ENCODE measurements at places on chromosomes 4 and X.

- DNase-seq = no peak
Measured at GRCh38 chr4:110306303-110306702, 107.9 kb upstream of the ELOVL6 start.

GRCh38 chr4:53962516-53963225, 101.7 kb downstream of the CHIC2 start:
- no peak for DNase-seq

- DNase-seq = no peak
Measured at GRCh38 chr4:10492464-10492863, 35.2 kb upstream of the ZNF518B start.

DNA sequence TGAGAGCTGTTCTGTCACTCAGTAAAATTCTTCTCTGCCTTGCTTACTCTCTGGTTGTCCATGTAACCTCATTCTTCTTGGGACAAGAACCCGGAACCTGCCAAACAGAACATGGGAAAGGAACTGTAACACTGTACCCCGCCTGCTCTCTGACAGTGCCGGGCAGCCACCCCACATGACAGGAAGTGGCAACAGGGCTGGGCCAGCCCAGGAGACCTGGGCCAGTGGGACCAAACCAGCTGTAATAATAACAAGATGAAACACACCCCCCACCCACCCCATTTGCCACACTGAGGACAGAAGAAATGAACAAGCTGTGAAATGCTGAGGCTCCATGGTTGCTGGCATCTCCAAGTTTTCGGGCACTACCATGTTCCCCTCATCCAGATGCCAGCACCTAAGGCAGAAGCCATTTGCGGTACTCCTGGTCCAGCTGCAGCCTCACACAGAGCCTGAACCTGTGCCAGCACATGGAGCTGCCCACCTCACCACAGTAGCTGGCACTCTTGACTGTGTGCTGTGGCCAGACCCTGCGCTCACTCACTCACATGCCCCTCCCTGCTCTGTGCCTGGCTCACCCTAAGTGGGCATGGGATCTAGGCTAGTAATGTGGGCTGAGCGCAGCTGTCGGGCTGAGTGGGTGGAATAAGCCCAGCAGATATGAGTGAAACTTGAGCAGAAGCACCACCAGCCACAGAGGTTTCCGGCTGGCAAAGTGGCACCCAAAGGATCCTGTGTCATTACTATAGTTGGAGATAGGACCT, 126.2 kb upstream of the UGT8 start:
- DNase-seq = no peak

GRCh38 chr4:120071192-120071795, 4.6 kb upstream of the MAD2L1 start:
- DNase-seq = peak; percentile 46

- no peak for DNase-seq
Measured at GRCh38 chrX:123215397-123216089, 31.5 kb downstream of the GRIA3 start.

DNA sequence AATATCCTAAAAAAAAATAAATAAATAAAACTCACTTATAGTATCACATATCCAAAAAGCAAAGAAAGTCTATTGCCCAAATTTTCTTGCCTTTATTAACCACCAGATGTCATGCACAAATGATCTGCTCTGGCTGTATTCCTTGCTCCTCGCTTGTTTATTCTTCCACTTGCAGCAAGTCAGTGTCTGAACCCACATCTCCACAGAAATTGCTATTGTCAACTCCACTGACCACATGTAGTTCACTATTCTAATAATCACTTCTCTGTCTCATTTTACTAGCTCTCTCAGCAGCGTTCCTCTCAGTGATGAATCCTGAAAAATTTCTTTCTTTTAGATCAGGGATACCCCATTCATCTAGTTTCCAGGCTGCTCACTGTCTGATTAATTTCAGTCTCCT, 29.3 kb upstream of the CXXC4 start:
- no peak for DNase-seq

DNA sequence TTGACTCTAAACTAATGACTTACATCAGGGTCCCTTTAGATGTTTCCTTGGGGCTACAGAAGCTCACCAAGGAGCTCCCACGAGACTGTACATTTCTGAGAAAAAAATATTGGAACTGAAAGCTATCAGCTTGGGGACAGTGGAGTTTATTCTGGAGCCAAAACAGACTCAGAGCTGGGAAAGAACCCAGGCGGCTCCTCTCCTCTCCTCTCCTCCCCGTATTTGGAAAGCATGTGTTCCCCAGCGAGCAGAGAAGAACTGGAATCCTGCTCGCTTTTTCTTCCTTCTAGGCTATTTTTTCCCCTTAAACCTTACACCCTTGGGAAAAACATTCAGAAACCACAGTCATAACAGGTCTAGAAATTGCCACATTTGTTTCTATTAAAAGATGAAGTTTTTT, 4.3 kb upstream of the MAP7D3 start:
- DNase-seq = no peak

DNA sequence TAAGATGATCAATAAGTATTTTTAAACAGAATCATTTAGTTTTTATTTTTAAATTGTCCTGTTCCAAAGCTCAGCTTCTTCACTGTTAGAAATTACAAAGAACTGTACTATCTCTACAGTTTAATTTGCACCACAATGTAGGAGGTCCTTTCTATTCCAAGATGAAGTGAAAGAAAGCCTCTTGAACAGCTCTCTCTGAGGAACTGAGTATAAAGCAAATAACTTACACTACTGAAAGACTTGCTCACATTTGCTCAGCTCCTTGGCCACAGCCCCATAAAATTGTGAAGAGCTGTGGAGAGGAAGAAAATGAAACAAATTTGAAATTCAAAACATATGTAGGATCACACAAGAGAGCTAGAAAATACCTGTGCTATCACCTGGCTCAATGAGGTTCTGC, 68.6 kb downstream of the ENPEP start:
- no peak for DNase-seq

DNA sequence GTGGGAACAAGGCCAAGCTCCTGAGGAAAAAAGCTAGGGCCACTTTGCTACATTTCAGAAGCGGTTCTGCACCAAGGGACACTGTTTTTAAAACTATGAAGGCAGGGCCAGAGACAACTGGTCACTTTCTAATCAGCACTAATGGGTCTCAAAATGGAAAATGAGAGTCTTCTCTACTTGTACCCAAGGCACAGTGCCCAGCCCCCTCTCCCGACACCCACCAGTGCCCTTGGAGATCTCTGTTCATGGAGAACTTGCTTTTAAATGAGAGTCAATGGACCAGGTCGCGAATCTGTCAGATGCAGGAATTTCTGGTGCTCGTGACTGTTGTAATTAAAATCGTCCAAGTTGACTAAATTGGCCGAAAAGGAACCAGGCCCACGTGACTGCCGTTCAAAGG, 591.6 kb downstream of the BCOR start:
- no peak for DNase-seq

DNA sequence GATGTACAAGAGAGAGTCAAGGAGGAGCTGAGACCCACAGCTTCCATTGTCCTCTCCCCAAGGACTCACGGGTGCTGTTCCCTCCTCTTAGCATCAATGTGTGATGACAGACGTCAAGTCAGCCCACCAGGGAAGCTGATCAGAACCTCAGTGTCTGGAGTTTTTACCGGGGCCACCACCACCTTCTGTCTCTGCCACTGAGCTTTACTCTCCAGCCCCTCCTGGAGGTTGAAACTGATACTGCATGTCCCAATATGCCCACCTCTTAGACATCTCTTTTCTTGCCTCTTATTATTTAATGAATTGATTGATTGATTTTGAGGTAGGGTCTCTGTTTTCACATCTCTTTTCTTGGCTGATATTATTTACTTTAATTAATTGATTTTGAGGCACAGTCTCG, 10.3 kb upstream of the AKAP17A start:
- DNase-seq = peak; percentile 56

GRCh38 chr4:124067046-124067445, 645.5 kb downstream of the ANKRD50 start:
- DNase-seq = no peak

GRCh38 chr4:160233141-160233540, 1130.3 kb downstream of the RAPGEF2 start:
- no peak for DNase-seq

- no peak for DNase-seq
Measured at GRCh38 chr4:90996813-90997212, 869.6 kb downstream of the CCSER1 start.

GRCh38 chrX:54808109-54808604, 612 bp downstream of the MAGED2 start:
- DNase-seq = peak; percentile 90

DNA sequence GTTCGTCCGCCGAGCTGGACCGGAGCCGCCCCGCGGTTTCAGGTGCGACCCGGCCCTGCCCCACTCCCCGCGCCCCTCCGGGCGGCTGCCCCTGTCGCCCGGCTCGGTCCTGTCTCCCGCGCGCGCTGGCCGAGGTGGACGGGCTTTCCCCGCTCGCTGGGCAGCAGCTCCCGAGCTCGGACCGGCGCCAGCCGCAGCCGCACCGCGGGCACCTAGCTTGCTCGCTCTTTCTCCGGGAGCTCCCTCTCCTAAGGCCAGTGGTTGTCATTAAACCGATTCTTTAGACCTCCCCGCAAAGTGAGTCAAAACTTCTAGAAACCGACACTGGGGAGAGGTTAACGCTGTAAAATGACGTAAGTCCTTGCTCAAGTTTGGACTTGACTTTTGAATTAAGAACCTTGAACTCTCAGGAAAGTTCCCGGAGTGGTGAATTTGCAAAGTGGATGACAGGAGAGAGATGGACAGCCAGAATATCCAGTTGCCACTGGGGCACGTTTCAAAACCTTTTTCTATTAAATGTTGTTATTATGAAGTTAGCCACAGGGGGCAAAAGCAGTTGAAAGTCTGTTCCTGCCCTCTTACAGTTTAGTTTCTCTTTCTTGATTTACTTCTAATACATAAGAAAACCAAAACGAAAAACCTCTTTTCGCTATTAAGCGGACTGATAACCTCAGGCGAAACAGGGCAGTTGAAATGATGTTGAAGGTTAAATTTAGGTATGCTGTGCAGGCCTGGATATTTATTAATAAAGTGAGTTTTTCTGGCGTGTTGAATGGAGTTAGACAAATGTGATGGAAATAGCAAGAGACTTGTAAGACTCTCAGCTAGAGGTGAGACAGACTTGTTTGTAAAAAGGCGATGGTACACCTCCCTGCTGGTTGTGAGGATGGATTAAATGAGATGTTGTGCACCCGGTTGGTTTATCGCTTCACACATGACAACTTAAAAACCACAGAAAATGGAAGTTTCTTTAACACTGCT, 847 bp downstream of the PI4K2B start:
- DNase-seq = peak; percentile 65

DNA sequence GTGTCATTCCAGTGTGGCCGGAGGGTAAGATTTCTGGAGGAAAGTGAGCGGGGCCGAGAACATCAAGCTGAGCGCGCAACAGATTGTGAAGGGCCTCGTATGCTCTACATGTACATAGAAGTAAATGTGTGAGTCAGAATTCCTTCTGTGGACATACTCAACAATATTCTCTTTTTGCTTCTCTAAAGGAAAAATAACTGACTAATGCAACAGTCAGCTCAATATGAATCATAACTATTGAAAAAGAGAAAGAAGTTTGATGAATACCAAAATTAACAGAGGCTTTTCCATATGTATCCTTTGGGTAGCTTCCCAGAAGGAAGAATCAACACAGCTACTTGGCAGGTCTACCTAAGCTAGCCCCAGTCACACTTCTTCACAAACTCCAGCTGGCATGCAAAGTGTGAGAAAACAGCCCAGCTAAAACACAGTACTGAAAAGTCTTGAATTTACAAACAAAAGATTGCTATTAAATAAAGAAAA, 87.5 kb upstream of the ZFP42 start:
- DNase-seq = peak; percentile 66

DNA sequence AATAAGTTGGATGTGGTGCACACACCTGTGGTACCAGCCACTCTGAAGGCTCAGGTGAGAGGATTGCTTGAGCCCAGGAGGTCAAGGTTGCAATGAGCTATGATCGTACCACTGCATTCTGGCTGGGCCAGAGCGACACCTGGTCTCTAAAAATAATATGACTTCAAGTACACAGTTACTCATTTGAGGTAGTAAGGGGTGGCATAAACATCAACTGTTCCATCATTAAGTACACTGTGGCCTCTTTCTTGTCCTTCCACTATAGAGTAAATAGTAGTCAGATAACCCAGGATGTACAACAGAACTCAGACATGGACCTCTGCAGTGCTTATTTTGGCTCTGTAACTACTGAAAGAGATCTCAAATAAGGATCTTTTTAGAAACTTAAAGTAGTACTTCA, 10.6 kb downstream of the FAM9B start:
- no peak for DNase-seq

DNA sequence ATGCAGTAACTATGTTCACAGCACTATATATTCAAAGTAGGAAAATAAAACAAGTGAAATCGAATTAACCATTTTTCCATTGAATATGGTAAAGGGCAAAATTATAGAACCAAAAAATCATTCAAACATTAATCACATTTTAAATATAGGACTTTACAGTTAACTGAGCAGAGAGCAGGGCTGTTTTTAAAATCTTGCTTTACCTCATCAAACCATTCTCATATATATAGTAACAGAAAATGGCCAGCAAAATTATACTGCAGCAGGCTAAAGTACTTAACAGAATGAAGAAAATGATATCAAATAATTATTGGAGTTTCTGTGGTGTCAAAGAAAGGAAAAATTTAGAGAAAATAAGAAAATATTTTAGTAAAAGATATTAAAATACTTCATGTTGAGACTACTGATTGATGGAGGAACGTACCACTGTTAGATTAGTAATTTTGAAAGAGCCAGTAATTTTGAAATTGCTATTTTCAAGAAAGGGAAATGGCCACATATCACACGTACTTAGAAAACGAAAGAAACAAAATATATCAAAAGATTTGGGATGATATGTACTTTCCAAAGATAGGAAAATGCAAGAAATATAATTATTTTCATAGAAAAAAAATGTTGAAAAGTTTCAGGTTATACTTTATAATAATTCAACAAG, 813.7 kb downstream of the DMD start:
- no peak for DNase-seq

DNA sequence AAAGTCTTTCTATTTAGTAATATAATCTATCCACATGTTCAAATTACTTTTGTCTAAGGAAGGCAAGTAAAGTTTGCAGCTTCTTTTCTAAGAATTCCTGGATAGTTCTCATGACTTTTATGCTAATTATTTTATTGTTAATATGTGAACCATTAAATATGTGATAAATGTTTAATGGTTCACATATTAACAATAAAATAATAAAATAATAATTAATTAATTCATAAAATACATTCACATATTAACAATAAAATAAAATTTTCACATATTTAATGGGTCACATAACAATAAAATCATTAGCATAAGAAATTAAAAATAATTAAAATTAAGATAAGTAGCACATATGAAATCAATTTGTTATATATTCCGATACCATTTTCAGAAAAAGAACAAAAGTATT, 1352.4 kb downstream of the ARAP2 start:
- no peak for DNase-seq

DNA sequence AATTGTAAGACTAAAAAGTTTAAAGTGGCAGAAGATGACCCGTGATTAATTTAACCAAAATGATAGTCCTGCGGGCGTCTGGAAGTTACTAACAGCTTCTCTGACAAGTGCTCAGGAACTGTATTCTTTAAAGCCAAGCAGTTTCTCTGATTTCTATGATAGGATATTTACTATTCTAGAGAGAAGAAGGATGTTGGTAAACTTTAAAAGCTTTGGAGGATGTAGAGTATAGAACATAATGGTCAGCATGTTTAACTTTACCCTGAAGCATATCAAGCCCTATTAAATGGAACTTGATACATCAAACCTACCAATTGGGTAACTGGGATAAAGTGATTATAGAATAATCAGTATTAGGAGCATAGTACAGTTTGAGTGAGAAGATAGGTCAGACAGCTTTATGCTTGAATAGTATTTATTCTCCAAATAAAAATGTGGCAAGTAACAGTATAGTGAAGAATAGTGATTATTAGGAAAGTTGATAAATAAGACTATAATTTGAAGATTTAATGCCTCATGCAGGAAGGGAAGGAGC, 1.8 kb downstream of the STIM2 start:
- no peak for DNase-seq

Data from right hindlimb (tissue), 1 donor.